ENCODE measurements at places on chromosomes 3 and 15.

- no peak for DNase-seq
Observed at GRCh38 chr3:95751509-95751908, 1062.9 kb upstream of the EPHA6 start.

DNA sequence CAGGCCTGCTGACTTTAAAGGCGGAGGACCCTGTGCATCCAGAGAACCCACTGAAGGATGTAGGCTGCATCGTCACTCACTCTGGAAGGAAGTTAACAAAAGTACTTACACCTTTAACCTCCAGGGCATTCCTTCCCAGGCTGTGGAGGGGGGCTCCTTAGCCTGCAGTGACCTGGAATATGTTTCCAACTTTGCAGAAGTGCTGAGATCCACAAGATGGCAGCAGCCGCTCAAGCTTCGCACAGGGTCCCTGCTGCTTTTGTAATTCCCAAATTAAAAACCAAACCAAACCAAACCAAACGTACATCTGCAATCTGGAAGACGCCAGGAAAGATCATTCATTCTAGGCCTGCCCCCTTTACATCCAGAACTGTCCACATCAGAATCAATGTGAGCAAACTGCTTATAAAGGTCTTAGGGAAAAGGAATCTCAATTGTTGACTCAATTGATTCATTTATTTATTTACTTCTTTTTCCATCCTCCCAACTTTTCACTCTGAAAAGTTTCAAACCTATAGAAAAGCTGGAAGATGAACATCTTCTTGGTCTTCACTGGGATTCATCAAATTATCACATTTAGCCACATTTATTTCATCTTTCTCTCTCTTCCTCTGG, 70.5 kb upstream of the KLHL25 start:
- peak; percentile 3 for DNase-seq

DNA sequence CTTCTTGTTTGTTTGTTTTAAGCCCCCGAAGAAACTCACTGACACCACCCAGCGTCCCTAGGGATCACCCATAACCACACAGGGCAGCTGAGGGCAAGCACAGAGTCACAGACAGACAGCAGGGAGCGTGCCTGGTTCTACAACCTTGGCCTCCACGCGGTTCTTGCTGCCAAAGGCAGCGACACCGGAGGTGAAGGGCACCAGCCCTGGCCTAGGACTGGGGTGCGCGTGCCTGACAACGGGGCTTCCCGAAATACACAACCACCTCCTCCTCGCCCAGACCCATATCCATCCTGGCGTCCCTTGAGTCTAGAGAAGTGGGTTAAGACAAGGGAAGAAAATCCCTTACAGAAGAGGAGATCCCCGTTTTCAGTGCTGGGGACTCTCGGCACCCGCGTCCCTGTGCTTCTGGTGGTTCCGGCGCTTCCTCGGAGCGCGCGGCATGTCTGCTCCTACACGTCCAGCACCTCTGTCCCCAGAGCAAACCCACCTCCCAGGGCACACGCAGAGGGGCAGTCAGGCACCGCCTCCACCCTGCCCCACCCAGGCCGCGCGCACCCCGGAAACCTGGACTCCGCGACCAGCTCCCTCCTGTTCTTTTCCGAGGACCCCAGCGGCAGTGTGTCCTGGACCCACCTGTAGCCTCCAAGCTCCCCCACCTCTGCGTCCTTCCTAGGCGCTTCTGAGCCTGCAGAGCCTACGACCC, 911 bp downstream of the RFTN1 start:
- peak; percentile 49 for DNase-seq

DNA sequence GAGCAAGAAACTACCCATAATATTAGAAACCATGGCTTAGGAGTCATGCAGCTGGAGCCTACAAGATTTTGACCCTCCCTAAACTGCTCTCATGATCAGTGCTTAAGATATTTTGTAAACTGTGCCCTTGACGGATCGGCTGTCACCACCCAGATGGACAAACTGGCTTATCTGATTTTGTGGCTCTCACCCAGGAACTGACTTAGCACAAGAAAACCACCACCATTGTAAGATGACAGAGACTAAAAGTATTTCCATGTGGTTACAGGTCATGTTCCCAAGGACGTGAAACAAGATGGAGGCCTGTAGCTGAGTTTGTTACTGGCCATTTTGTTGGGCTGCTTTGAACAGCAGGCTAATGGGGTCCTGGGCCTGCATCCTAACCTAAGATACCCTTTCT, 940.9 kb downstream of the OTOL1 start:
- DNase-seq = no peak

- DNase-seq = no peak
Observed at GRCh38 chr3:46854555-46854991, 8.7 kb downstream of the MYL3 start.

DNA sequence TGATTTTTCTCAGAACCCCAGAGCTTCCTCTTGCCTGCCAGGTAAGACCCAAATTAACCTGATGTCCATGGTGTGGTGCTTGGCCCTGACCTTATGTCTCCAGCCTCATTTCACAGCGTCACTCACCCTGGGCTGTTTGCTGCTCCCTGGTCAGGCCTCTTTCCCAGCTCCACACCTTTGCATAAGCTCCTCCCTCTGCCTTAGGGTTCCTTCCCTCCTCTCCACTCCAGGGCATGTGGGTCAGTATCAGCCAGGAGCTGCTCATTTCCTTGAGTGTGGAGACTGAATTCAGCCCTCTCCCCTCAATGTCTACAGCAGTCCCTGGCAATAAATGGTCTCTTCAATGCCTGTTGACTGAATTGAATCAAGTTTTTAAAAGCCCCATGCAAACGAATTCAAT, 75.6 kb upstream of the ANKRD34C start:
- DNase-seq = no peak

GRCh38 chr15:99546441-99547100, 19.2 kb upstream of the MEF2A start:
- no peak for DNase-seq

GRCh38 chr15:70788114-70789049, 25.0 kb upstream of the UACA start:
- no peak for DNase-seq

DNA sequence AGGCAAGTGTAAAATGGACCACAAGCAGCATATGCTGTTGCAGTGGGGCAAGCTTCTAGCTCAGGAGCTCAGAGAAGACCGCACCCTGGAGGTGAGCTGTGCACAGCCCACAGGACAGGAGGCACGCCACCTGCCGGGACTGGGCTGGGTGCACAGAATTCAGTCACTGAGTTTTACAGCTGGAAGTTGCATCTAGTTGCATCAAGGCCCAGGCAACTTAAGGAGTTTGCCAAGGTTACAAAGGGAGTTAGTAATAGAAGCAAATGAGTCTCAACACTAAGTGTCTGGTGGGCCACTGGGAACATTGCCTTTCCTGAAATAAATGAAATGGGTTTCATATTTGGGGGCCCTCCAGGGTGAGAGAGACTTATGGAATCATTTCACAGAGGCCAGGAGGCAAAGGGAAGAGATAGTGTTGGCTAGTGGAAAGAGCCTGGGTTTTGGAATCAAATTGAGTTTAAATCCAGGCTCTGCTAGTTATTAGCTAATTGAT, 36.0 kb upstream of the TIMP4 start:
- no peak for DNase-seq

GRCh38 chr3:138941259-138941885, 5.6 kb downstream of the FOXL2 start:
- peak; percentile 39 for DNase-seq

- no peak for DNase-seq
Observed at GRCh38 chr3:58604031-58604430, 26.8 kb upstream of the FAM107A start.

DNA sequence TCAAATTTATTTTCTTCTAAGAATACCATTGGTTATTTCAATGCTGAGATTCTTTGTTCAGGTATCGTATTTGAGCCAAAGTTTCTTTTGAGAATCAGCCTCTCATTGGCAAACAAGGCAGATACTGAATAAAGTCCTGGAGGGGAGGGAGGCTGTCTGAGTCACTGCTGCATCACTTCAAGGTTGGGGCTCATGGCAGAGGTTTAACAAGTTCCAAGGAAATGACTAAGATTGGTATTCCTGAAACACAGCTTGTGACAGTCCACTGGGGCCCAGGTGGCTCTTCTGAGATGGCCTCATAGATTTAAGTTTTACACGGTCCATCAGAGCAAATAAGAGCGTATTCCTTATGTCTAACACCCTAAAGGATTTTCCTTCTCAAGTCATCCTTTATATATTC, 213.8 kb upstream of the STAC start:
- DNase-seq = no peak

DNA sequence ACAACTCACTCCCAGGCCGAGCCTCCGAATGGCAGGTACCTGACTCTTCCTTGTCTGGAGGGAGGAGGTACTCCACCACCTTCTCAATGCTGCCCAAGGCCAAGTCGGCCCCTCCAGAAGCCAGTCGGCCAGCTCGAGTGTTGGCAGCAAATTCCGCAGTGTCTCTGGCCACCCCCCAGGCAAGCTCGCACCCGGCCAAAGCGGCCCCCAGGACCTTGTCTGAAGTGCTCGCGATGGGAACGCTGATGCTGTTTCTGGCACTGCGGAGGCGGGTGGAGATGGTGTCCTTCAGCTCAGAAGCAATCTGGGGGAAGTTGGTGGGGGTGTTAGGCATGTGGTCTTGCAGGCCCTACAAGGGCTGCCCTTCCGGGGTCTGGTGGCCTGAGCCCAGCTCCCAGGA, 9.2 kb downstream of the PLIN1 start:
- no peak for DNase-seq

DNA sequence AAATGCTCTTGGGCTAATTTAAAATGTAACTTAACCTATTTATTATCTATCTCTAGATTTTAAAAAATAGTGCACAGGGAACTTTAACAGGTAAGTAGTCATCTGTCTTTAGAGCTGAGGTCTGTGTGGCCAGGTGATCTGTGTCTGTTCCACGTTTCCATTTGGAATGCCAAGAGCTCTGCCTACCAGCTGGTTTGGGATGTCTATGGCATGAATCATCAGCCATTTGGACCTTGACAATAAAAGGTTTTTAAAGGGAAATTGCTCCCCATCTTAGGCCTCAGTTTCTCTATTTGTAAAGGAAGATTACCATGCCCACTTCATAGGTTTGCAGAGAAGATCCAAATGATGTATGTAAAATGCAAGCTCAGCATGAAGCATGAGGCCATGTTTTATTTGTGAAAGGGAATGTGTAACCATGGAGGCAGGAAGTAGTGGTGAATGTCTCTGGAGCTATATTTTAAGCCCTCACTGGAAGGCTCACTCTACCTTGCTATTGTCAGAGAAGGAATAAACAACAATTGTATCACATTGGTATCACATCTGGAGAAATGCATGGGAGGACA, 548.1 kb upstream of the LMCD1 start:
- no peak for DNase-seq

GRCh38 chr3:111107662-111108035, 36.0 kb downstream of the NECTIN3 start:
- no peak for DNase-seq

DNA sequence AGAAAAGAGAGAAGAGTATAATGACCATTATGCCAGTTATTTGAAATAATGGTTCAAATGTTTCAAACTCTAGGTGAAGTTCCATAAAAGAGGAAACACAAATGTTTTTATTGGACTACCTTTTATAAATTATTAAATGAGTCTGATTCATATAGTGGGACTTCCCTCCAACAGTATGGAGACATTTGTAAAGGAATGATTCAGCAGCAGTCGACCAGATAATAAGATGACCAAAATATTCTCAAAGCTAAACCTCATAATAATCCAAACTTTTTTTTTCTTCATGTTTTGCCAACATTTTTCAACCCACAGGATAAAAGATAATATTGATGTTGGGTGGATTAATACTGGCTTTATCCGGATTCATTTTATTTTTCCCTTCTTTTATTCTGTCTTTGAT, 18.8 kb downstream of the TIPARP start:
- DNase-seq = peak; percentile 14

GRCh38 chr3:128597900-128598299, 52.7 kb downstream of the RPN1 start:
- DNase-seq = no peak

DNA sequence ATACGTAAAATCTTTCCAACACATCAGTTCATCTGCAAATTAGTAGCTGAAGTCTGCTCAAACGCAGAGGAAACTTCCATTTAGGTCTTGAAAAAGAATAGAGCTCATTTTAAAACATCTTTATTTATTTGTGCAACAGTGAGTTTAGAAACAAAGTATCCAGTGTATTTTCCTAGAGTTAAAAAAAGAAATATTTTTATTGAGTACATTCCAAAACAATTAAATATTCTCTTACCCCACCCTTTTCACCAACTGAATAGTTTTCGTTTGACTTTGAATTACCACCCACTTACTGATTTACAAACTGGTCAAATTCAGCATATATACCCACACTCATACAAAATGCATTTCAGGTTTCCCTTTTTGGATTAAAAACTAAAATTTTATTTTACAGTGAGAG, 104.7 kb downstream of the ZBTB20 start:
- DNase-seq = no peak

DNA sequence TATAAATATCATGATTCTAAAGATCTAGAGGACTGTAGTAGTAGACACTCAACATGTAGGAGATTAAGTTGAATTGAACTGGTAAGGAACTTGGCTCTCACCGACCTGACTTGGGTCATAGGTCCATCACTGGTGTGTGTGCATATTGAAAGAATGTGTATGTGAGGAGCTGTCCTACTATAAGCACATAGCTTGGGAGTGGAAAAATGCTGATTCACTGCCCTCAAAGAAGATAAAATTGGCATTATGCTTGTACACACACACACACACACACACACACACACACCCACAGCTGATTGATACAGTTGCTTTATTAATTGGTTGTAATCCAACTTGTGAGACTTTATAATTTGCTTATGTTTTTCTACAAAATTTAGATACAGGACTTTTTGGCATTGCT, 411.0 kb upstream of the NR2F2 start:
- no peak for DNase-seq

- DNase-seq = peak; percentile 33
Observed at GRCh38 chr3:94234177-94234788, 171.4 kb downstream of the NSUN3 start.

DNA sequence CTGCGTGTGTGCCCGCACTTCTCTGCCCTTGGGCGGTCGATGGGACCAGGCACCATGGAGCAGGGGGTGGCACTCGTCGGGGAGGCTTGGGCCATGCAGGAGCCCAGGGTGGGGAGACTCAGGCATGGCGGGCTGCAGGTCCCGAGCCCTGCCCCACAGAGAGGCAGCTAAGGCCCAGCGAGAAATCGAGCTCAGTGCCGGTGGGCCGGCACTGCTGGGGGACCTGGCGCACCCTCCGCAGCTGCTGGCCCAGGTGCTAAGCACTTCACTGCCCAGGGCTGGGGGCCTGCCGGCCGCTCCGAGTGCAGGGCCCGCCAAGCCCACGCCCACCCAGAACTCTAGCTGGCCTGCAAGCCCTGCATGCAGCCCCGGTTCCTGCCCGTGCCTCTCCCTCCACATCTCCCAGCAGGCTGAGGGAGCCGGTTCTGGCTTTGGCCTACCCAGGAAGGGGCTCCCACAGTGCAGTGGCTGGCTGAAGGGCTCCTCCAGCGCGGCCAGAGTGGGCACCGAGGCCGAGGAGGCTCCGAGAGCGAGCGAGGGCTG, 553 bp upstream of the RTP4 start:
- no peak for DNase-seq

DNA sequence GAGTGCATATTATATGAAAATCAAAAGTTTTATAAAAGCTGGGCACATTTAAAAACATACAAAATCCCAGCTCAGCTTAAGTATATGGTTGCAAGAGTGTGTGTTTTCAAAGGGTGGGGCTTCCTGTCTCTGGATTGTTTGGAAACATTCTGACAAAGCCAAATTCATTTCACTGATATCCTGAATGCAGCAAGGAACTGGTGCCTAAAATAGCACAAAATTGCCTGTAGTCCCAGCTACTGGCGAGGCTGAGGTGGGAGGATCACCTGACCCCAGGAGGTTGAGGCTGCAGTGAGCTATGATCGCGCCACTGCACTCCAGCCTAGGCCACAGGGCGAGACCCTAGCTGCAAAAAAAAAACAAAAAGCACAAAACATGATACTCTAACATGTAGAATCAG, 13.0 kb upstream of the TJP1 start:
- DNase-seq = no peak

- peak; percentile 33 for DNase-seq
Observed at GRCh38 chr3:112804021-112804420, 42.6 kb downstream of the CD200R1L start.

All from inflammatory macrophage treated with lipopolysaccharide for 4 hours (primary cell).